ENCODE measurements at places on chromosomes 16 and 17.

DNA sequence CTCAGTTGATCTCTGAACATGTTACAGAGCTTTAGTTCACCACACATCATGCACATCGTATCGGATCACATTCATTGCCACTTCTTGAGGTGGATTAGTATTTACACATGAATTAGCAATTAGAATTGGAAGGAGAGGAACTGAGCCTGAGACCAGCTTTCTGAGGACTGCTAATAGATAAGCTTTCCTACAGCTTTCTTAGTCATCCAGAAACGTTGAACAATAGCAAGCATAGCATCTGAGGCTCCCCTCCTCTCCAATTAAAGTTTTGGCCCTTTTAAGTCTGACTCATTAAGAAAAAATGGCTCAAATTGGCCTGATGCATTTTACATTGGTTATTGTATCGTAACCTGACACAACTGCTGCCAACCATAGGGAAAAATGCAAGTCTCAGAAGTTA lies 1130.4 kb downstream of the CDH8 start:
- peak; percentile 25 for DNase-seq

- DNase-seq, result no peak
These were observed 22.4 kb upstream of the TEKT1 start for GRCh38 chr17:6853764-6854442.

DNA sequence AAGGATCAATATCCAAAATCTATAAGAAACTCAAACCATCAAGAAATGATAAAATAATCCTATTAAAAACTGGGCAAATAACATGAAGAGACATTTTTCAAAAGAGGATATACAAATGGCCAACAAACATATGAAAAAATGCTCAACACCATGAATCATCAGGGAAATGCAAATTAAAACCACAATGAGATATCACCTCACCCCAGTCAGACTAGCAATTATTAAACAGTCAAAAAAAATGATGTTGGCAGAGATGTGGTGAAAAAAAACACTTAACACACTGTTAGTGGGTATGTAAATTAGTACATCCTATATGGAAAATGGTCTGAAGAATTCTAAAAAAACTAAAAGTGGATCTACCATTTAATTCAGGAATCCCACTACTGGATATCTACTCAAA lies 379.0 kb upstream of the SOX9 start:
- DNase-seq, result no peak

DNA sequence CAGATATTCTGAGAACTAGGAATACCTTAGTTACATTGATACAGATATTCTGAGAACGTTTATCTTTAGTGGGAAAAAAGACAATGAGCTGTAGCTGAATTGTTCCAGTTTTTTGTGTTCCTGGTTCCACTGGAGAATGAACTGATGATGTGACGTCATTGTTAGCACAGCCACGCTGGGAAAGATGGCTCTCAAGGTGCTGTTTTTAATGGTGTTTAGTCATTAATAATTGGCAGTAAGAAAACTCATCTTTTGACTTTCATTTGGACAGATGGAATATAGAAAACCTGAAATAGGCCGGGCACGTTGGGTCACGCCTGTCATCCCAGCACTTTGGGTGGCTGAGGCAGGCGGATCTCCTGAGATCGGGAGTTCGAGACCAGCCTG lies 10.4 kb downstream of the FOXK2 start:
- DNase-seq, result no peak

DNA sequence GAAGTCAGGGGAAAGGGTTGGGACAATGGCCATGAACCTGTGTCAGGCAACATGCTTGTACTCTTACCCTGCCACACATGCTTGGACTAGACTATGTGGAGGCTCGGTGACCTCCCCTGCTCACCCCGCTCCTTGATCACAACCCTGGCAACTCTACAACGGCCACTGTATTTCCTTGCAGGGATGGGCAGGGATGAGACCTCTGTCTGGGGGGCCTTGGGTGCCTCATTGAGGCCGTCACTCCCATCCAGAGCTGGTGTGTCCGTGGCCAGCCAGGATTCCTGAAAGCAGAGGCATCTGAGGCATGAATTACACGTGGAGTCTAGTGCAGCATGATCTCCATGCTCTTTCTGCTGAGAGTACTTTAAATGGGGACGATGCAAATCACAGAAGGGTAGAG lies 948 bp downstream of the PLA2G15 start:
- DNase-seq, result no peak

GRCh38 chr16:63816276-63816675 lies 1305.6 kb downstream of the CDH11 start:
- no peak for DNase-seq
